ENCODE measurements at places on chromosomes 2 and 18.

DNA sequence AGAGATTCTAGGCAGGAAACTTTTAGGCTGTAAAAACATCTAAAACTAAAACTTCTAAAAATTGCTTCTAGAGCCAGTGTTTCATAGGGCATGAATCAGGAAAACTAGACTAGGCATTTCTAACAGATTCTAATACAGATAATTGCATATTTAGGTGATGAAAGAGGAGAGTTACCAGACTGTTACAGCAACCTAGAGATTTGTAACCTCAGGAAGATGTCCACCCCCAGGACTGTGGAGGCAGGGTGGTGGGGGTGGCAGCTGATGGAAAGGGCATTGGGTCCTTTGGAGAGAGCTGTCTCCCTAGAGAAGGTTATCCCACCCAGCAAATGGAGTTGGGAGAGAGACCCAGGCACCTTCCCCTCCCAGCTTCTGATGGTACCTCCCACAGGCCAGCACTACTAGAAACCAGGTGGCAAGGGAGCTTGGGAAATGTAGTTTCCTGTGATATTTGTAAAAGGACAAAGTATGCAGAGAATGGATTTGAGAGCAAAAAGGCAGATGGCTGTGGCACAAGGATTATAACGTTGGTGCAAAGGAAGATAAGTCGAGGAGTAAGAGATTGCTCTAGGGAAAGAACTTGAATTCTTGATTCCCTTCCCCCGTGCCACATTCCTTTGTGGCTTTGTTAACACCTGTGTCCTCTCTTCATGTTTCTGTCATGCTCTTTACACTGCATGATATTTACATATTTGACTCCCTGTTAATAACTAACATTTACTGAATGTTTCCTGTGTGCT, 75.6 kb upstream of the MGAT5 start:
- no peak for DNase-seq

- no peak for DNase-seq
Measured at GRCh38 chr2:39481611-39482010, 44.5 kb upstream of the MAP4K3 start.

DNA sequence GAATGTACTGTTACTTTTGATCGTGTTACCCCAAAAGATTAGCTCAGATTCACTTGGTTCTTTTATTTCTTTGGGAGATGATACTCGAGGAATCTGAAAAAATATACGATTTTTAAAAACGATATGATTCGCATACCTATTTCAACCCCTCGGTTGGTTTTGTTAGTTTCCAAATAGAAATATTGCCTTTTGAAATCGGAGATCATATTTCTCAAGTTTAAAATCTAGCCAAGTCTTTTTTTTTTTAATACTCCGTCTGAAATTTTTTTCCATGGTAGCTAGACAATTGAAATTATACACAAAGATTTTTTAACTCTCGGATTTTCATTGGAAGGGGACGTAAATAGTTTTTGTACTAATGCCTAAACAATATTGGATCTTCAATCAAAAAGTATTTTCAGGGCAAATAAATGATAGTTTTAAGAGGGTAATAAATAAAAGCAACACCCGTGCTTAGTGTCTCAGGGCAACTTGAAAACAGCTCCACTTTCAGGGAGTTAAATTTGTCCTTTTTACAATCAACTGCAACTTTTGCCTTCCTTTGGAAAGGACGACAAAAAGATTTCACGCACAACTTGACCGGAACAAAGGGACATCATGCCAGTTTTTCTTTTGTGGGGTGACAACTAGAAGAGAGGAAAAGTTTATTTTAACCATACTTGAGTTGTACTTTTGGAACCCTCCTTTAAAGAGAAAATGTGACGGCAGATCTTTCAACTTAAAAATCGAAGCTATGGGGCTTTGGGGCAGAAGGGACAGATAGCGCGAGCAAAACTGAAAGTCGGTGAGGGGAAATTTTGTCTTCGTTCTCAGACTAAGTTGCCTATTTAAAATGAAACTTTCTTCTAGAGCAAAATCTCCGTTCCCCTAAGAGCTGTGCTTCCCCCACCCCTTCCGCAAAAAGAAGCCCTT, 5.8 kb upstream of the ONECUT2 start:
- no peak for DNase-seq

DNA sequence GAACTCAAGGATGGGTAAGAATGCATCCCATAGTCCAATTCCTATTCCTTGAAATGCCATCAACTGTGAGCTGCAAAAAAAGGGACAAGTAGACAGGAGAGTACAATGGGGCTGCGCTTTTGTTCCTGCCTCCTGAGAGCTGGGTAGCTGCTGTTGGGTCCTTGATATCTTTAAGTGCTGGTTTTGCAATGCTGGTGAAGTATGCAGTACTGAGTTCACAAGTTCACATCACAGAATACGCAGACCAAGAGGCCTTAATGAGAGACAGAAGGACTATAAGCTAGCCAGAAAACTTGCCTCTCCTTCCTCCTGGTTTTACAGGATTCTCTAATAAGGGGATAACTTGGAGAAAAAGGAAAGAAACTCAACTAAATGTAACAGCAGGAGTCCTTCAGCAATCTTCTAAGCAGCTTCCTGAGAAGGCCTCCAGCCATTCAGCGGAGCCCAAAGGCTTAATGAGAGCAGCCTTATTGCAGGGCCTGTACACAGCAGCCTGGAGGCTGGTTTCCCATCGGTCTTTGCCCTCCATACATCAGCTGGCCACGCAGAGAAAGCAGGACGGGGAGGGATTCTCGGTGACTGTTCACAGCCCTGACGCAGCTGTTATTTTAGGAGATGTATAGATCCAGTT, 293.1 kb downstream of the CDCA7 start:
- no peak for DNase-seq

DNA sequence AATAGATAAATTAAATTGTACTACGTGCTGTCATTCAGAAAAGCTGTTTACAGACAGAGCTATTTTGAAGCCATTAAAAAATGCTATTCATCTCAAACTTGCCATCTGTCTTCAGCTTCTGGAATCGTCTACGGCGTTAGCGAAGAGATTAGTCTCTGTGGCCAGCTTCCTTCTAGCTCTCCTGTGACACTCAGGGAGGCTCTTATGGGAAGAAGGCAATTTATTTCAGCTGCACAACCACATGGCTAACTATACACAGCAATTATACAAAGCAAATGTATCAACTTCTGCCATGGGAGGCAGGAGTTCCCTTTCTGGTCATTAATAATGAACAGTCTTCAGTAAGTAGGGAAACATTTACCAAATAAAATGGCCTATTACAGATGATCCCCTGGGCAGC, 6.3 kb downstream of the CTAGE1 start:
- DNase-seq, result no peak

DNA sequence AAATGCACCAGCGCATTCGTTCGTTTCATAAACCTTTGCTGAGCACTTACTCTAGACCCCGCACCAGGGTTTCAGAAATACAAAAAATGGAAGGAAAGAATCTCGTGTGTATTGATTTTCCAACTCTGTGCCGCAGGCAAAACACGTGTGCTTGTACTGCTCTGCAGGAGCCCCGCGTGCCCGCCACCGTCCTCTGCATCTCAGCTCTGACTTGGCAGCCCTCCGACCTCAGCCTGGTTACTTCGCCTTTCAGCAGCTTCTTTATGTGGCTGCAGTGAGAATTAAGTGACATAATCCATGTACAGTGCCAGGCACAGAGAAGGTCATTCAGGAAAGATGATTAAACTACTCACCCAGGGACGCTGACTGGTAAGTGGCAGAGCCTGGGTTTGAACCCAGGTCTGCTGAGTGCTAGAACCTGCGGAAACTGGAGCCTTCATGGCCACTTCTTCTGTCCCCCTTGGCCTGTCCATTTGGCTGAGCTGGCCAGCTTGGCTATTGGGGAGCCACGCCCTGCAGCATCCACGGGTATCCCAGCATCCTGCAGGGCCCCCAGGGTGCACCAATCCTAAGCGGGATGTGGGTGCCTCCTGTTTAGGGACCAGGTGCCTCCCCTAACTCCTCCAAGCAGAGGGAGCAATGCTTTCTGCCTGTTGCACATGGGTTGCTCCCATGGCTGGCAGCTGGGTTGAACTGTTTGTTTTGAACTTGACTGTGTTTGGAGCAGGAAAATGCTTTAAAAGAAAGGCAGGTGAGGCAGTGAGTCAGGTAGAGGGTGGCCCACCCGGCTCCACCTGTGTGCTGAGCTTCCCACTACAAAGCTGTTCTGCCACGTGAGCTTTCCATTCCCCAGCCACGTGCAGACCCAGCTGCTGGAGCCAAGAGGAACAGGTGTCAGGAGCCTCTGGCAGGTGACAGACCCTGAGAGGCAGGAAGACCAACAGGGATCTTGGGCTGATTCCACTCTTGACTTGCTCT, 34.3 kb downstream of the INHBB start:
- DNase-seq, result no peak

GRCh38 chr2:62287899-62288880, 92.3 kb downstream of the B3GNT2 start:
- no peak for DNase-seq

- no peak for DNase-seq
Measured at GRCh38 chr2:75621228-75621627, 25.4 kb upstream of the MRPL19 start.

- DNase-seq, result no peak
Measured at GRCh38 chr2:178777577-178777976, 29.6 kb downstream of the TTN start.

DNA sequence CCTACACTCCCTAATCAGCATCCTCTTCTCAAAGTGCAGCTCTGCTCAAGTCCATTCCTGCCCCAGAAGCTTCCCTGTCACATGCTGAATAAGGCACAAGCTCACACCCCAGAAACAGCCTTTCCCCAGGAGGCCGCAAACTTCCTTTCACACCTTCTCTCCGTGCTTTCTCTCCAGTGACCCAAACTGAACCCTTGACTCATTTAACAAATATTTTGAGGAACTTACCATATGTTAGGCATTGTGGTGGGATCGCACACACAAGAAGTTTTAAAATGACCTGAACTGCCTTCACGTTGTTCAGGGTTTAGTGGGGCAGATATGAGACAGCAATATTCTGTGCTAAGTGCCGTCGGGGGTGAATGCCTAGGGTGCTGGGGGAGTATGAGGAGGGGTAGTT, 161.3 kb downstream of the INSIG2 start:
- DNase-seq, result no peak

DNA sequence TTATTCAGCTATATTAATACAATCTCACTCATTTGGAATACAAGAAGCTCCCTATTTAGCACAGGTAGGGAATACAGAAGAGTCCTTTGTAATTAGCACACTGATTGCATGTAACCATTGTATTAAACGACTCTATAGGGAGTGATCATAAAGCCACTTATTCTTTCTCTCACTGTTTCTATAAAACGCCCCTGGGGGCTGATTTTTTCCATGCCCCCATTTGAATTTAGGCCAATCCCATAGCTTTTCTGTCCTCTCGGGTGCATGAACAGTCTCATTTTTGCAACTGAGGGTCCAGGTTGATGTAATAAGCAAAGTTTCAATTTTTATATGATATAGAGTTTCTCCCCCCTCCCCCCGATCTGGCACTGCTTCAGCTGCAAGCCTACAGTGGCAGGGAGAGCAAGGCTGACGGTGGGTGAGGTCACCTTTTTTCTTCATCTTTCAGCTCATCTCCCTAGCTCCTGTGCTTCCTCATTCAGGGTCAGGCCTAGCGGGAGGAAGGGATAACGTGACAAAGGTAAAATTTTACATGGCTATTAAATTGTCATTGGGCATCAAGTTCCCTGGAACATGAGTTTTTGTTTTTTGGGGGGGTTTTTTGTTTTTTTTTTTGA, 45.7 kb downstream of the GAD1 start:
- no peak for DNase-seq

DNA sequence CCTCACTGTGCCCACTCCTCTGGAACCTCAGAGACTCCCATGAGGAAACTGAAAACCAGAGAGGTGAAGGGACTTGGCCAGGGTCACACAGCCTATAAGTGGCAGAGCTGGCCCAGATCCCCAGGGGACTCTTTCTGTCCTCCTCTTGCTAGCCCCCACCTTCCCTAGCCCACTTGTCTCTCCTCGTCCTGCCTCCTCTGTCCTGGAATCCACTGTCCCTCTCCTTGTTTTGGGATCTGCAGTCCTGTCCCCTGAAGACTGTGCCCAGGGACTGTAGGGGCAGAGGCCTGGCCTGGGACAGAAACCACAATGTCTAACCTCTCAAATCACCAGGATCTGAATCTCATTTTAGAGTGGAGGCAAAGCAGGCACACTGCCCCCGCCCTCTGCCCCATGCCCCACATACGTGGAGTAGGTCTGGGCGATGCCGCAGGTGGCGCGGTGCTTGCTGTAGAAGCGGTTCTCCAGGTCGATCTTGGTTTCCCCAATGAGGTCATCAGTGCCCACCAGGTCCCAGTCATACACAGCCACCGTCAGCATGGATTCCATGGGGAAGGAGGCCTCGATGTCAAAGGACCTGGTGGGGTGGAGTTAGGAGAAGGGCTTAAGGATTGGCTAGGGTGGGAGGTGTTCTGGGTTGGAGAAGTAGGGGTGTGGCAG, 12.5 kb downstream of the OTOF start:
- DNase-seq, result no peak

DNA sequence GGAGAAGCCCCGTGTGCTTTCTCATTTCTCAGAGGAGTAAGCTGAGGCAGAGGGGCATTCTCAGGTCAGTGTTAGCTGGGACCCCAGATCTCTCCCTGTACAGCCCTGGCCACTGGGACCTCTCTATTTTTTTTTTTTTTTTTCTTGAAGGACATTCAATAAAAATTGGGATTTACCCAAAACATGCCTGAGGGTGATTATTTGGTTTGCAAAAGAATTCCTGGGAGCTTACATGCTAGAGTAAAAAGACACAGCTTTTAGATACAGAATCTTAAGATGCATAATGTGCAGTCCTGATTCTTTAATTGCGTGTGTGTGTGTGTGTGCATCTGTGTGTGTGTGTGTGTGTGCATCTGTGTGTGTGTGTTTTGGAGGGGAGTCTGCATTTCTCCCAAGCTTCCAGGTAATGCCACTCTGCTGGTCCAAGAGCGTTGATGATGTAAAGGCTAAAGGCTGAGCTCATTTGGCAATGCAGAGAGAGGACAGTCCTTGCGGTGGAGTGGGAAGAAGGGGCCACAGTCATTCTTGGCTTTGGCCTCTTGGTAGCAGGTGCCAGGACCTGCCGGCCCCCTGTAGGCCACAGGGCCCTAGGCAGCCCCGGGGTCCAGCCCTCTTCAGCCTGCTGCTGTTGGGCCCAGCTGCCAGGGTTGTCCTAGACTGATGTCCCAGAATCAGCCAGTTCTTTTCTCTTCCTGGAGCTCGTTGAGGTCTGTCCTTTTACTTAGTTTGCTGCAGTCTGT, 74.1 kb upstream of the MCFD2 start:
- no peak for DNase-seq

- DNase-seq, result no peak
Measured at GRCh38 chr2:9991221-9991620, 39.7 kb downstream of the GRHL1 start.

- DNase-seq, result no peak
Measured at GRCh38 chr18:48932462-48932818, 18.3 kb downstream of the SMAD7 start.

DNA sequence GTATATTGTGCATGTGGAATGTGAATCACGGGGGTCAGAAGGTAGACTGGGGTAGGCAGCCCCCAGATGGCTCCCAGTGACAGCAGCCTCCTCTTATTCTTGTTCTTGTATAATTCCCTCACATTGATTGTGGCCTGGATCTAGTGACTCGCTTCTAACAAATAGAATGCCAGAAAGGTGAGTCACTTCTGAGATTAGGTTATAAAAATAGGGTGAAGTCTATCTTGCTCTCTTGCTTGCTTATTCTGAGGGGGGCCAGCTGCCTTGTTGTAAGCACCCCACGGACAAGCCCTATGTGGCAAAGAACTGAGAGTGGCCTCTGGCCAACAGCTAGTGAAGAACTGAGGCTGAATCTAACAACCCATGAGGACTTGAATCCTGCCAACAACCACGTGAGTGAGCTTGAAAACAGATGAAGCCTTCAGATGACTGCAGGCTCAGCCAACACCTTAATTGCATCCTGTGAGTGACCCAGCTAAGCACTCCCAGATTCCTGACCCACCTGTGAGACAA, 15.6 kb upstream of the RMND5A start:
- DNase-seq, result no peak

Data from T follicular helper cell (primary cell).